Stomach (tissue), 19 donors: ENCODE measurements at places on chromosomes 6 and 20. TPM values are rescaled to one million over a fixed set of nuclear protein-coding genes. Genes with fewer than 3 reads are reported as not detected.
A peak's percentile ranks its signal among the peaks of the same experiment; 100 is the strongest.

DNA sequence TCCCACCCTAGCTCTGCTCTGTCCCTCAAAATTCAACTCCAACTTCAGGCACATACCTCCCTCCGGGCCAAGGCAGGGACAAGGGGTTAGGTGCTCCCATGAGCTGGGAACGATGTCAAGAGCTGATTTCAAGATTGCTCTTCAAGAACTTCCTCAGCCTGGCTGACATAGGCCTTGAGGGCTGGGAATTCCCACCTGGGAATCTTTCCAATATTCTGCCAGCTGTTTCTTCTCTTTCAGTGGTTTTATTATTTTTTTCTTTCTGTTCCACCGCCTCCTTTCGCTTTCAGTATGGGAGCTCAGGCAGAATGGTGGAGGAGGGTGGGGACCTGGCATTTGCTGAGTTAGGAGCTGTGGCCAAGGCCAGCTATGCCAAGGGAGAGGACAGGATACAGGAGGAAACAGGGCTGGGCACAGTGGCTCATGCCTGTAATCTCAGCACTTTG lies 33.7 kb downstream of the SRSF3 start:
- peak; percentile 87 for DNase-seq

DNA sequence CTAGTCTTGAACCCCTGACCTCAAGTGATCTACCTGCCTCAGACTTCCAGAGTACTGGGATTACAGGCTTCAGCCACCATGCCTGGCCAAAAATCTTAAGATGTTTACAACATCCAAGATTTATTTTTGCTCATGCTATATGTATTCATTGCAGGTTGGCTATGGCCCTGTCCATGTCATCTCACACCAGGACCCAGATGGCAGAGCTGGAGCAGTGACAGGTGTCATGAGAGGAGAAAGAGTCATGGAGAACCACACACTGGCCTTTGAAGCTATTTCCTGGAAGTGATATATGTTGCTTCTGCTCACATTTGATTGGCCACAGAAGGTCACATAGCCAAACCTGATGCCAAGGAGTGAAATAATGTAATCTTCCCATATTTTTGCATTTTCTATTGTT lies 13.8 kb upstream of the DDR1 start:
- no peak for DNase-seq

DNA sequence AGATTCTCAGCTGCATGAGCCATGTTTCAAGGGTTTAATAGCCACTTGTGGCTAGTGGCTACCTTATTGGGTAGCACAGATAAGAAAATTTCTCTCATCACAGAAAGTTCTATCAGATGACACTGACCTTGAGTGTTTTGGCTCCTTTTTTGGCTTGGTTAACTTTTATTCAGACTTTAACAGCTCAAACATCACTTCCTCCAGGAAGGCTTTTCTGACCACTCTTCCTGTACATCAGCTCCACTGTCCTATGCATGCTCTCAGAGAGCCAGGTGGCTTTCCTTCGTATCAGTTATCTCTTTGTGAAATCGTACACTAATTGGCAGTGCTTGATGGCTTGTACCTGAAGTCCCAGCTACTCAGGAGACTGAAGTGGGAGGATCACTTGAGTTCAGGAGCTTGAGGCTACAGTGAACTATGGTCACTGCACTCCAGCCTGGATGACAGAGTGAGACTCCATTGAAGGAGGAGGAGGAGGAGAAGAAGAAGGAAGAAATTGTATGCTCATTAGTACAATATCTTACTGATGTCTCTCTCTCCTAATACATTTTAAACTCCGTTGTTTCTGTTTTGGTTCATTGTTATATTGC lies 10.7 kb downstream of the MAFB start:
- no peak for DNase-seq

GCNT2 gene
- 50.0 TPM for total RNA-seq

OPRL1 gene
- total RNA-seq = not detected

IYD gene
- 0.87 TPM for total RNA-seq

GRCh38 chr6:158026901-158027589 lies 45.4 kb downstream of the SYNJ2 start:
- DNase-seq = no peak

- no peak for DNase-seq
Measured at GRCh38 chr6:63537201-63537958, 34.9 kb upstream of the LOC128125822 start.

KIF16B gene
- 43.8 TPM for total RNA-seq

GRCh38 chr20:10501402-10501801 lies 66.3 kb downstream of the SLX4IP start:
- peak; percentile 37 for DNase-seq

DNA sequence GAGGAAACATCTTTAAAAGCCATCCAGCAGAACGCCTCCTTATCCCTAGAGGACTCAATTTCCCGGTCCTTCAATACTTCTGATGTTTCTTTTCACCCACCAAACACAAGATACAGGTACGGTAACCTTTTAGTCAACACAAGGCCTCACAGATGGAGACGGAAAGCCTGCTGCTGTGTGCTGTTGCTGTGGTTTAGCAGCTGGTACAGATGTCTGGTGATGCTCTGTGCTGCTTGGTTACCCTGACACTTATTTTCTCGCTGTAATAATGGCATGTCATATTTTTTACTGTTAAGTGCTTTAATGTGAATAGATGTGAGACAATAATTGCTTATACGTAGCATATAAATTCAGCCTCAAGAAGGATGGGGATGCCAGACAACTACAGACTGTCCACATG lies 25.3 kb downstream of the GMDS start:
- no peak for DNase-seq

PLCB1 gene
- 5.8 TPM for total RNA-seq

TULP1 gene
- not detected for total RNA-seq

DNA sequence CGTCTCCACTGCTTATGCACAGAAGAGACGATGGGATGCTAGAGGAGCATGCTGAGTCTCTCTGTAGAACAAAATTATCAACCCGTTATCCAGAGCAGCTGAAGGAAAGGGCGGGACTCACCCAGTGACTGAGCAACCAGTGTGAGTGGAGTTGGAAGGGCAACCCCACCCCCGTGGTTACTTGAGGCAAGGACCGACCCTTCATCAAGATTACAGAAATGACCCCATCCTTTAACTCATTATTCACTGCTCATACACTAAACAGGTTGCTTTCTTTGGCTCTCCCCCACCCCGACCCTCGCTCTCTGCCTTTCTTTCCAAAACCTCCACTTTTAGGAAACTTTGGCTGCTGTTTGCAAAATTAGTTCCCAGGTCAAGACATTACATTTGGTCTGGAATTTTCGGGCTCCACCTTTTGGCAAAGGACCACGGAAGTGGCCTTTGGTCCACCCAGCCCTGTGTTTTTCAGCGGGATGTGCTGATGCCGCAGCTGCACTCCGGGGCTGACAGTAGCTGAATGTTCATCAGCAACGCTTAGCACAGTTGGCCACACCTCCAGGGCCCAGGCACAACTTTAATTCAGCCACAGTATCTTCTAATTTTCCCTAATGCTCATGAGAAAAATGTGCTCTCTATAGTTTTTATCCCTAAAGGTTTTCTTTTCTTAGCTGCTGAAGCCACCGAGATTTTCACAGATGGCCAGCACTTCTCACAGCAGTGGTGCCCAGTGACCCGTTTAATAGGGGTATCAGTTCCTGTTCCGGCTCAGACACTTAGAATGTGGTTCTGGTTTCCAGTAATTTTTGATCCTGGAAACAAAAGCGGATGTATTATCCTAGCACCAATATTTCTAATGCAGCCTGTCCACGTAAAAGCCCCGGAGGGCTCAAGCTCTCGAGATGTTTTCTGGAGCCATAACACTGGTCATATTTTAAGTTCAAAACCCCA lies 103.6 kb upstream of the NXT1 start:
- DNase-seq = no peak

DNA sequence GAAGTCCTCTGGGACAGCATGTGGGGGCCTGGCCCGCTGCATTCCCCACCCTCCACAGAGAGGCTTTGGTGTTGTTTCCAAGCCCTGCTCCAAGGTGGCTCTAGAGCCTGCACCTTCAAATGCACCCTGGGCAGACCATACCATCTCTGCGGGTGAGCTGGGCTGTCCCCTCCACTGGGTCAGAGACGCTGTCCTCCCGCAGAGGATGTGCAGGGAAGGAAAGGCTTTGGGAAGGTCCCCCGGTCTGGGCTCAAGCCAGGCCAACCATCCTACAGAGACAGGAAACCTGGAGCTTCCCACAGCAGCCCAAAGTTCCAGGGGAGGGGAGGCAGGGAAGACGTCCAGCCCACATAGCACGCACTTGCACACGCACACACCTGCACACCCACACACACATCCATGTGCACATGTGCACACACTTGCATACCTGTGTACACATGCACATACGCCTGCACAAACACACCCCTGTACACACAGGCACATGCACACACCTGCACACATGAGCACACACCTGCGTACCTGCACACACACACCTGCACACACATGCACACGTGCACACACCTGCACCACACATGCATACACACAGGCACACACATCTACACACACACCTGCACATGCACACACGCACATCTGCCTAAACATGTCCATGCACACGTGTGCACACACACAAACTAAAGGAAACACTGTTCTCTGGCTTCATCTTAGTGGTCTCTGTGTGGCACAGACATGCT lies 155.4 kb downstream of the ERMARD start:
- DNase-seq = no peak
